AG20443 (cell line): ENCODE measurements at places on chromosomes 4 and X.

- DNase-seq, result no peak
Measured at GRCh38 chrX:108117988-108118387, 26.4 kb downstream of the ATG4A start.

DNA sequence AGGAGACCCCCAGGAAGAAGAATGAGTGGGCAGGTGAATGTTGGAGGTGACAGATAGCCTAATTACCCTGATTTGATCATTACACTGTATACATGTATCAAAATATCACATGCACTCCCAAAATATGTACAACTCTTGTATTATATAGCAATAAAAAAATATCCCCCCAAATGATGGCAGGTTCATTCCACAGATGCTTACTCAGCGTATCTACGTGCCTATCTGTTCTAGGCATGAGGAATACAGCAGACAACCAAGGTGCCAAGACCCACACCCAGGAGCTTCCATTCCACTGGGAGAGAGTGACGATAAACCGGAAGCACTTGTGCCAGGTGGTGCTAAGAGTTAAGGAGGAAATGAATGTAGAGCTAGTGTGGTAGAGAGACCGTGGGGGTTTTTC, 42.4 kb downstream of the ADRA2C start:
- no peak for DNase-seq

DNA sequence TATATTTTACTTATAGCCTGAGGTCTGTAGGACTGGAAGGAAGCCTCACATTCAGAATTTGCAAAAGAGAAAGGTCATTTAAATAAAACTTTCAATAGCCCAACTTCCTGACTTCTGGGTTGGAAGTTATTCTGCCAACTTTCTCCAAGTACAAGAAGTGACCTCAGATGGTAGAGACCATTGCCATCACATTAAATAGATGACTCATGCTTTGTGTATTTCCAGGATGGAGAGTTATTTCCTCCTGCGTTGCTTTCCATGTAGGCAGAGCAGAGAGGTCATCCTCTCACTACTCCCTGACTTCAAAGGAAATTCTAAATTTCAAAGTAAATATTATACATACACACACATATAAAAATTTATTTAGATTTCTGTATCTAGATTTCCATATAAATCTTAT, 73.0 kb upstream of the NR3C2 start:
- no peak for DNase-seq

- DNase-seq, result peak; percentile 31
Measured at GRCh38 chrX:66110112-66110511, 53.9 kb upstream of the HEPH start.

DNA sequence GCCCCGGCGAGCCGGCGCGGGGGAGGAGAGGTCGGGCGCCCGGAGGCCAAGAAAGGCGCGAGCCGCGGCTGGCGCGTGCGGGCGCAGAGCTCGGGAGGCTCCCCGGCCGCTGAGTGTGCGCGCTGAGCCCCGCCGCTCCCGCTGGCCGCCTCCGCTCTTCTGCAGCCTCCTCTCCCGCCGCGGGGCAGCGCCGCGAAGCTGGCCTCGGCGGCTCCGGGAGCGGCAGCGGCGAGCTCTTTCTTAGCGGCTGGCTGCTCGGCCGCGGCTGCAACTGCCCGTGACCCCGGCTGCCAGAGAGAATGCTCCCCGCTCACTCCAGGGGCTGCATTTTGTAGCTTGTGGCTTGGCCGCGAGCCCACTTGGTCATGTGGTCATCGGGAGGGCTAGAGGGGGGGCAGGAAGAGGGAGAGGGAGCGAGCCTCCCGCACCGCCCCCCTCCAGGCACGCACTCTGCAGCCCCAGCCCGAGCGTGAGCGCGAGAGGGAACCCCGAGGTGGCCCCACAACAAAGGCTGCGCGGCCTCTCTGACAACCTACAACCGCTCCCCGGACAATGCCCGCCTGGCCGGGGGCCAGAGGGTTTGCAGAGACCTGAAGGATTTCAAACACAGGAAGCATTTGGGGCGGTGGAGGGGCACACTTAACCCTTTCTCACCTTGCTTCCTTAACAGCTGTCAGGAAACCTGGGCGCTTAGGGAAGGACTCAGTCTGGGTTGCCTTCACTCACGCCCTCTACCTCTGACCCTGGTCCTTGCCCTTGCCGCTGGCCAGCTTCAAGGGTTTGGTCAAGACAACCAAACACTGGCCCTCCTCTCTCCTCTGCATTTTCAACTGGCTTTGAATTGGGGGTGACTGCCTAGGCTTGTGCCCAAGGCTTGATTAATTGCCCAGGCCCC, at the start of gene APLN:
Gene APLN (minus strand): TSS at position 305 of the 895 bp plus-strand sequence. CDS start 326 bp downstream, outside the sequence.
- DNase-seq, result peak; percentile 61

- no peak for DNase-seq
Measured at GRCh38 chrX:78997870-78998558, 52.8 kb downstream of the P2RY10 start.

DNA sequence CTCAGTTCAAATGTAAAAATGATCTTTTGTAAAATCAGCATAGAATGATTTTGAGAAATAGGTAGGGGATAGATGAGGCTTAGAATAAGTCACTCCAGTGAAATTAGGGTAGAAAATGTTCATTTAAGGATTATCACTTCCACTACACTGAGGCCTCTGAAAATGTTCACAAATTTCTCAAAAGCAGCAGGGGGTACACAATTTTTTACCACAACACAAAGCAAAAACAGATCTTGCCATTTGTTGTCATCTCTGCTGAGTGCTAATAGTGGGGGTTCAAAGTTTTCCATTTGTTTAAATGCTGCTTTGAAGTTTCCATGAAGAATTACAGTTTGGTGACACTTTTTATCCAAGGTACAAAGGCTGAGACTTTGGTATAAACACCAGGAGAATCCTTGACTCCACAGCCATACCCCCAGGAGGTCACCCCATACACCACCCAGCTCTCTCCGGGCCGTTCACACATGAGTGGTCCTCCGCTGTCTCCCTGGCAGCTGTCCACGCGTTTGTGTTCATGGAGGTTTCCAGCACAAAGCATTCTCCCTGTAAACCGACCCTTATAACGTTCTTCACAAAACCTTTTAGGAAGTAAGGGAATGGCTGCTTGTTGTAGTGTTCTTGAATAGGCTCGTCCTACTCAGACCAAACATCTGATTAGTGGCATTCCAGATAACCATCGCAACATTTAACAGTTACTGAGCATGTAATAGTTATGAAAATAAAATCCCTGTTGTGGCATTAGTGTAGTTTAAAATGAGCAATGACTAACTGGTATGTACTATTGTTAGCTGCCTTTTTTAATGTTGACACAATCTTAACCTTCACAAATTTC, 71.0 kb downstream of the PRSS12 start:
- no peak for DNase-seq

DNA sequence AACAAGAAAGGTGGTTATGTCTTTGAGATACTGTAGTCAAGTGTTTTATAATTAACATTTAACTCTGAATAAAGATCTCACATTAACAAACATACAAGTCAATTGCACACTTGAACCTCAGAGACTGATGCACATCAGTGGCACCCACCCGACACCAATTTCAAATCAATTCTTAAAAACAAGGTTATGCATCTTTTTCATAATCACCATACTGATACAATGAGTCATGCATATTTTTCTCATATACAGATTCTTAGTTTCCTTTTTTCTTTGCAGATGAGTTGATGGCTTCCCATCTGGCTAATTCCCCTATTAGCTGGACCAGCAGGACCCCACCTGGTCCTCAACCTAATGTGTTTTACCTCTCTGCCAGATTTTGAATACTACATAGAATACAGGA, 136.2 kb upstream of the RPL34 start:
- DNase-seq, result no peak

GRCh38 chr4:185227131-185227551, 17.7 kb downstream of the SNX25 start:
- no peak for DNase-seq

GRCh38 chr4:46818604-46819003, 90.4 kb downstream of the COX7B2 start:
- no peak for DNase-seq

DNA sequence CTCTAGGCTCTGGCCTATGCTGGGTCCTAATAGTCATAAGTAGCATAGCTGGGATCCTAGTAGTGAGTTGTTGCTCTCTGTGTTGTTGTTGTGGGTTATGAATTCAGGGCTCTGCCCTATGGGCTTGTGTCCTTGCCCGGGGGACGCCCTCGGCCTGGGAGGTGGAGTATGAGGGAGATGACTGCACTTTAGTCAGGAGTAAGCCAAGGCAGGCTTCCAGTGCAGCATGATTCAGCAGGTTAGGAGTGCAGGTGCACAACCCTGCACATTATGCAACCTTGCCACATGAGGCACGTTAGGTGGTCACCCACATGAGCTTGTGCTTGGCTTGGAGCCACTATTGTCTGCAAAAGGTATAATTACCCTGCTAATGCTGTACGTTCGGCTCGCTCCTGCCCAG, 58.4 kb upstream of the CCDC149 start:
- DNase-seq, result no peak

DNA sequence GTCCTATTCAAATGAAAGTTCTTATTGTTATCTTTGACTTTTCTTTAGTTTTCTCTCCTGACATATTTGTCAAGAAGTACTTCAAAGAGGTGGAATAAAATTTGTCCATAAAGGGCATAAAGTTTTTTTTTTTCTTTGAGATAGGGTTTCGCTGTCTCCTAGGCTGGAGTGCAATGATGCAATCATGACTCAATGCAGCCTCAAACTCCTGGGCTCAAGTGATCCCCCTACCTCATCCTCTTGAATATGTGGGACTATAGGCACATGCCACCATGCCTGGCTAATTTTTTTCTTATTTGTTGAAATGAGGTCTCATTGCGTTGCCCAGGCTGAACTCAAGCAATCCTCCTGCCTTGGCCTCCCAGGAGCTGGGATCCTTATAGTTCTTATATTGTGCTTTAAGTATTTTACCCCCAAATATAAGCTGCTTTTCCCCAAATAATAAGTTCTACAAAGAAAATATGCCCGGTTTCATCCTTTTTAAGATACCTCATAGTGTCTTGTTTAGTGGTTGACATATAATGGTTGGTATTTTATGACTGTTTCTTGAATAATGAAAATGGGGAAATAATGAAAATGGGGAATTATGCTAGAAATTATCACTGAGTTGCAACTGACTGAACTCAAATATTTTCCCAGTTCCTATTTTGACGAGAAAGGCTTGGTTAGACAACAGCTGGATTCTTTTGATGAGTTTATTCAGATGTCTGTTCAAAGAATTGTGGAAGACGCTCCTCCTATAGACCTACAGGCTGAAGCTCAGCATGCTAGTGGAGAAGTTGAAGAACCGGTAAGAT, 11.6 kb downstream of the POLR2B start:
- DNase-seq, result no peak

- no peak for DNase-seq
Measured at GRCh38 chrX:9372866-9373265, 92.0 kb upstream of the TBL1X start.

GRCh38 chr4:5712931-5713330, 1.9 kb downstream of the EVC start:
- no peak for DNase-seq

DNA sequence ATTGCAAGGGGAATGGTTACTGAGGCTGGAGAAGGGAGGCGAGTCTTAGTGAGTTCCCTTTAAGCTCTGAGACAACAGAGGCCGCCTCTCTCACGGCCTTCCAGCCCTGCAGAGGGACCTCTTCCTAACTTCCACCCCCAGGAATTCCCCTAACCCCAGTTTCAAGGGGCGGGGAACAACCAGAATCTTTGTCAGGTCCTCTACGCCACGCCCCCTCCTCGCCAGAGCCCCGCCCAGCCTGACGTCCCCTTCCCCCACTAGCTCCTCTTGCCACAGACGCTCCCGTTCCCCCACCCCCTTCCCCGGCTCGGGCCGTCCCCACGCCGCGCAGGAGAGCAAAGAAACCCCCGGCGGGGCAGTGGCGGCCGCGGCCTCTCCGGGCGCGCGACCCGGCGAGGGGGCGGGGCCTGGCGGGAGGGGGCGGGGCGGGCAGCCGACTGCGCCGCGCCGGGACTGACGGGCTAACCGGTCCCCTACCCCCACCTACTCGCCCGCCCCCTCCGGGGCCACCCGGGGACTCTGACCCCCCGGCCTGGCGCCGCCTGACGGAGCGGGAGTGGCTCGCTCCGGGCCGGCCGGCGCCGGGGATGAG, 12.3 kb upstream of the TMEM156 start:
- peak; percentile 93 for DNase-seq

DNA sequence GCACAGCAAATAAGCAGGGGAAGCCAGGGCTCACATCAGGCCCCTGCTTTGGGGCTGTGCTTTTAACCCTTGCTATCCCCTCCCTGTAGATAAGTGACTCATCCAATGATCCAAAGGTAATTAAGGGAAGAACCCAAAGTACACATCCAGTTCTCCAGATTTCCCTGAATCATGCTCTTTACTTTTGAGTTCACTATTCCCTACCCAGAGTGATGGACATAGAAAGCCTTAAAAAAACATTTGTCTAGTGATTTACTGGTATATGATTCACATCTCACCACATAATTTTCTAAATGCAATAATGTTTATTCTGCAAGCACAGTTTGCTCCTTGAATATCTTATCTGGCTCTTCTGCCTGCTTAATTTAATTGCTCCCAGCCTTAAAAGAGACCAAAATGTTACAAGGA, 136.2 kb downstream of the PPP3CA start:
- no peak for DNase-seq

- DNase-seq, result no peak
Measured at GRCh38 chrX:55579115-55579514, 44.1 kb upstream of the FOXR2 start.

- DNase-seq, result no peak
Measured at GRCh38 chr4:39609454-39609931, 29.2 kb downstream of the SMIM14 start.
